ENCODE measurements at places on chromosomes 3 and 15. TPM values are rescaled to one million over a fixed set of nuclear protein-coding genes. Genes with fewer than 3 reads are reported as not detected.

GRCh38 chr15:73056460-73056859 lies 4.2 kb downstream of the NEO1 start:
- H3K27ac ChIP-seq: no peak overlapping the region
- peaks cover 7% of the 10 kb centered on the region for H3K4me1 ChIP-seq
- H3K4me3 ChIP-seq: no peak overlapping the region
- no peaks in the 10 kb centered on the region for H3K27me3 ChIP-seq
- H3K36me3 ChIP-seq: no peaks in the 10 kb centered on the region

DNA sequence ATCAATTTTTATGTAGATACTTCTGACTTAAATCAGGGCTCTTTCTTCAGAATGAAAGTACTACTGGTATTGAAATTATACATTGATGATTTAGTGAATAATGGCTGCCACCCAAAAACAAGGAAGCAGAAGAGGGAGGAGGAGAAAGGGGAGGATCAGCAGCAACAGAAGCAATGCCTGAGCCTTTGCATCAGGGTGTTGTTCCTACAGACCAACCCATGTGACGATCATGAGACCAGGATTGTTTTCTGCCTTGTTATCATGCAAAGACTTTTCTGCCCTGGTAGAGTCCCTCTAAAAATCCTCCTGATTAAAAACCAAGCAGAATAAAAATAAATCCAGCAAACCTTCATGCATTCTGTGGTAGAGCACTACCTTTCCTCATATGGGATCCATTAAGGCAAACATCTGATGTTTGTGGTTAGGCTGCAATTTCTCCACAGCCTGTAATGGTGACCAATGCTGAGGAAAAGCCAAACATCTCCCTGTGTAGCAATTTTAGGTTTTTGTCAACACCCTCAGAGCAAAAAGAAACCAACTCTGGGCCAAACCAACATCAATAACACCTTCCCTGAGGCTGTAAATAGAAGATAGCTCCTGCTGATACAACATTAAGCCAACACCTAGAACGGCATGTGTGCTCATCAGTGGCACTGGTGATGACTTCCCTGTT lies 191.7 kb downstream of the ATP8B4 start:
- no peak for DNase-seq
- H3K36me3 ChIP-seq: no peaks in the 10 kb centered on the region
- H3K27ac ChIP-seq: no peak overlapping the region
- no peak overlapping the region for H3K4me3 ChIP-seq
- no peaks in the 10 kb centered on the region for H3K4me1 ChIP-seq

DNA sequence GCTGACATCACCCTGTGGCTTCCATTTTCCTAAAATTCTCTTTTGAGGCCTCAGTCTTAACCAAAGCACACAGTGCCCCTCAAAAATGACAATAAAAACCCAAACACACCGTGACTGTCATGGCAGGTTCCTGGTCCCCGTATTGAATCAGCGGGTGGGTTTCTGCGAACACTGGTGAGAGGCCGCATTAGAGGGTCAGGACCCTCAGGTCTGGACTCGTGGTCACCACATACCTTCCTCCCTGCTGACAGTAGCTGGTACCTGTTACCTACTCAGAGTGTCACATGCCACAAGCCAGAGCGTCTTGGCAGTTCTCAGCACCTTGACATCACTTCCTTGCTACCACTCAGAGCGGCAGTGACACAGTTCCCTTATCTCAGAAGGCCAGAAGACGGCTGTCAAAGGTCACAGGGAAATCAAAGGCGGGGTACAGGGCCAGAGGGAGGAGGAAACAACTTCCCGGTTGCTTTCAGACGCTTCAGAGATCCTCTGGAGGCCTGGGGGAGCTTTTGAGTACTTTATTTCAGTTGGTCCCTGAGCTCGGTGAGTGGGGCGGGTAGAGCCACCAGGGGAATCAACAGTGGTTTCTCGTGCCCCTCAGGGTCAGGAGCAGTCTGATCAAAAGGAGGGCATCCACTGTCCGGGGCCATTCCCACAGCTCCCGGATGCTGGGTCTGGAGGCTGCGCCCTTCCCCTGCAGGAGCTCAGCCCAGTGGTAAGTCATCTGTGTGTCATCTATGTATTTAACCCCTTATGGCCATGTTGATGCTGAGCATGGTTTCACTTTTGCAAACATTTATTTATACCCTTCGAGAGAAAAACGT lies at the start of the genes CCR5AS and CCRL2:
TSS of gene CCR5AS (minus strand) at position 279 of the 824 bp plus-strand sequence.
TSS of gene CCRL2 (plus strand) at position 472 of the 824 bp plus-strand sequence. CDS start 821 bp downstream, outside the sequence.
- no peaks in the 10 kb centered on the region for H3K27me3 ChIP-seq
- DNase-seq: peak; percentile 71
- H3K4me1 ChIP-seq: peaks cover 12% of the 10 kb centered on the region

DNA sequence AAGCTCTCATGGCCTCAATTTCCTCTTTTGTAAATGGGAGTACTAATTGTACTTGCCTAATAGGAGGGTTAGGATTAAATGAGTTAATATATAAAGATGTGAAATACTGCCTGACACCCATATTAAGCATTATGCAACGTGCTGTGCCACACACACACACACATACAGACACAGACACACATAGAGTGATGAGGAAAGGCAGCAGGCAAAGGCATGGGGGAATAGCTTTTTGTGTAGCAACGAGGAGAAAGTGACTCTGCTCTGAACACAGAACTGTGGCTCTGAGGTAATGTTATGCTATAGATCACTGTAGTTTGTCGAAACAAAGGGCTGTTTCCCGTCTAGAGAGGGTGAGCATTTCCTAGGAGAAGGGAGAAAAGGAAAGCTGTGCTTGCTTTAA lies 233.3 kb upstream of the SLCO3A1 start:
- no peak for DNase-seq
- H3K27me3 ChIP-seq: no peaks in the 10 kb centered on the region
- no peaks in the 10 kb centered on the region for H3K36me3 ChIP-seq
- H3K4me1 ChIP-seq: no peaks in the 10 kb centered on the region

DNA sequence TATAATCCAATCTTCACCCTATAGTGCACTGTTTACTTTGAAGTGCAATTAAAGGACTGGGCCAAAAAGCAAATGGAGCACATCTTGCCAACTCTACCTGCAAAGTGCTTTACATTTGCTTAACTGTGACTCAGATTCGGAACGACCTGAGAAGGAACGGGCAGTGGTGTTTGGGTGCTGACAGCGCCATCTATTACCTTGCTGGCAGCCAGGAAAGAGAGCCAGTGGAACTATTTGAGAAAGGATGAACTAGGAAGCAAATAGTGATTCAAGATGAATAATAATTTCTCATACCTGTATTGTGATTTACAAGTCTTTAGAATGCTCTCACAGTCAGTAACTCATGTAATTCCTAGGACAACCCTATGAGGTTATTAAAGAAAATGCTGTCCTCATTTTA lies 312.9 kb downstream of the PDCD6IP start:
- no peaks in the 10 kb centered on the region for H3K4me1 ChIP-seq
- DNase-seq: no peak
- H3K27ac ChIP-seq: no peak overlapping the region
- H3K36me3 ChIP-seq: no peaks in the 10 kb centered on the region
- no peak overlapping the region for H3K4me3 ChIP-seq
- H3K27me3 ChIP-seq: no peaks in the 10 kb centered on the region

GRCh38 chr3:124985349-124985748 lies 50.8 kb upstream of the MUC13 start:
- no peak overlapping the region for H3K27ac ChIP-seq
- peaks cover 5% of the 10 kb centered on the region for H3K36me3 ChIP-seq
- H3K4me3 ChIP-seq: no peak overlapping the region

- H3K4me1 ChIP-seq: no peaks in the 10 kb centered on the region
- H3K4me3 ChIP-seq: no peak overlapping the region
- H3K27me3 ChIP-seq: no peaks in the 10 kb centered on the region
- DNase-seq: no peak
Measured at GRCh38 chr3:175312791-175313190, 453.7 kb downstream of the NAALADL2 start.

- no peak overlapping the region for H3K4me3 ChIP-seq
- H3K27ac ChIP-seq: no peak overlapping the region
- H3K4me1 ChIP-seq: no peaks in the 10 kb centered on the region
- no peaks in the 10 kb centered on the region for H3K27me3 ChIP-seq
Measured at GRCh38 chr15:27589260-27589659, 509.9 kb downstream of the OCA2 start.

- H3K4me3 ChIP-seq: no peak overlapping the region
- no peaks in the 10 kb centered on the region for H3K27me3 ChIP-seq
- no peak overlapping the region for H3K27ac ChIP-seq
- H3K4me1 ChIP-seq: no peaks in the 10 kb centered on the region
Measured at GRCh38 chr3:185711255-185711870, 113.5 kb downstream of the IGF2BP2 start.

GRCh38 chr3:67531181-67532101 lies 123.0 kb downstream of the SUCLG2 start:
- no peak for DNase-seq
- H3K4me1 ChIP-seq: no peaks in the 10 kb centered on the region
- H3K27me3 ChIP-seq: no peaks in the 10 kb centered on the region
- peaks cover 10% of the 10 kb centered on the region for H3K36me3 ChIP-seq

DNA sequence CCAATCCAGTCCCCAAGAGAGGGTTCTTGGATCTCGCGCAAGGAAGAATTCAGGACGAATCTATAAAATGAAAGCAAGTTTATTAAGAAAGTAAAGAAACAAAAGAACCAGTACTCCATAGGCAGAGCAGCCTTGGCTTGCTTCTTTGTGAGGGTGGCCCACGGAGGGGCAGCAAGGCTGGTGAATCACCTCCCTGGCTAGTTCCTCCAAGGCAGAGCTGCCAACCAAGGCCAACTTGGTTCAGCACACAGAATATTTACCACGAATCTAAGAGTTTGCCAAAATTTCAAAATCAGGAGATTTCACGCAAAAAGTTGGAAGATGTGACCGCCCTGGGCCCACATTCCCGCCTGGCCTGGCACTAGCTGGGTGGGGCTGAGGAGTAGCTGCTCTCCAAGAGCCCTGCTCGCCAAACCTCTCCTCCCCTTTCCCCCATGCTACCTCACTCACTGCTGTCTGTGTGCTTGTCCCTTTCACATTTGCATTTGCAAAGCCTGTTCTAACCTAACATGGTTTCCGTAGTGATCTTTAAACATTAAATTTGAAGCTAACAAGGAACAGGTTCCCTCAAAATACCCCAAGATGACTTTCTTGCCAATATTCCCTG lies 26.2 kb upstream of the DCUN1D1 start:
- H3K36me3 ChIP-seq: no peaks in the 10 kb centered on the region
- H3K27me3 ChIP-seq: no peaks in the 10 kb centered on the region
- no peak overlapping the region for H3K4me3 ChIP-seq
- DNase-seq: no peak

DNA sequence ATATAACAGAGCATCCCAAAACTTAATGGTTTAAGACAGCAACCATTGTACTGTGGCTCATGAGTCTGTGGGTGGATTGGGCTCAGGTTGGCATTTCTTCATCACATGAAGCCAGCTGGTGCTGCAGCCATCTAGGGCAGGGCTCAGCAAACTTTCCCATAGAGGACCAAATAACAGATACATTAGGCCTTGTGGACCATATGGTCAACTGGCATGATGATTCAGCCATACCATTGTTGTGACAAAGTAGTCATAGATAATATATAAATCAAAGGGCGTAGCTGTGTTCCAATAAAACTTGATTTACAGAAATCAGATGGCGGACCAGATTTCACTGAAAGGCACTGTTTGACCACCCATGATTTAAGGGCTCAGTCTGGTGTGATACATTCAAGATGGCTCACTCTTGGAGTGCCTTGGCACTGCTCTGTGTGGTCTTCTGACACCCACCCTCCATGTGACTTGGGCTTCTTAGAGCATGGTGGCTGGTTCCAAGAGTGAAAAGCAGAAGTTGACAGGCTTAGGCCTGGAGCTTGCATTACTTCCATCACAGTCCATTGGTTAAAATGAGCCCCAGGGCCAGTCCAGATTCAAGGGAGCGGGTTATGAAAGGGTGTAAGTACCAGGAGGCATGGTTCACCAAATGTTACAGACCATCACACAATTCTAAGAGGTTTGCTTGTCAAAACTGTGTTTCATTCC lies 40.8 kb upstream of the BHLHE40 start:
- H3K27ac ChIP-seq: no peak overlapping the region
- no peak overlapping the region for H3K4me3 ChIP-seq
- no peaks in the 10 kb centered on the region for H3K27me3 ChIP-seq
- no peaks in the 10 kb centered on the region for H3K4me1 ChIP-seq
- no peak for DNase-seq

GRCh38 chr15:33292717-33293307 lies 18.0 kb upstream of the RYR3 start:
- DNase-seq: peak; percentile 5
- H3K36me3 ChIP-seq: no peaks in the 10 kb centered on the region
- no peak overlapping the region for H3K4me3 ChIP-seq
- H3K27ac ChIP-seq: no peak overlapping the region
- H3K27me3 ChIP-seq: no peaks in the 10 kb centered on the region
- H3K4me1 ChIP-seq: no peaks in the 10 kb centered on the region

- no peaks in the 10 kb centered on the region for H3K27me3 ChIP-seq
- no peaks in the 10 kb centered on the region for H3K4me1 ChIP-seq
- DNase-seq: no peak
- H3K4me3 ChIP-seq: no peak overlapping the region
- H3K27ac ChIP-seq: no peak overlapping the region
Measured at GRCh38 chr3:33364531-33365128, 75.6 kb downstream of the UBP1 start.

- no peaks in the 10 kb centered on the region for H3K36me3 ChIP-seq
- H3K27ac ChIP-seq: peak within 1 kb of the TSS; percentile 81
- peaks cover 10% of the 10 kb centered on the region for H3K4me1 ChIP-seq
- DNase-seq: peak; percentile 45
Measured at GRCh38 chr3:197555281-197556261, at the start of gene BDH1. TSS of gene BDH1 (minus strand) at chr3:197555968. CDS start at chr3:197546443, 9,525 bp downstream.

DNA sequence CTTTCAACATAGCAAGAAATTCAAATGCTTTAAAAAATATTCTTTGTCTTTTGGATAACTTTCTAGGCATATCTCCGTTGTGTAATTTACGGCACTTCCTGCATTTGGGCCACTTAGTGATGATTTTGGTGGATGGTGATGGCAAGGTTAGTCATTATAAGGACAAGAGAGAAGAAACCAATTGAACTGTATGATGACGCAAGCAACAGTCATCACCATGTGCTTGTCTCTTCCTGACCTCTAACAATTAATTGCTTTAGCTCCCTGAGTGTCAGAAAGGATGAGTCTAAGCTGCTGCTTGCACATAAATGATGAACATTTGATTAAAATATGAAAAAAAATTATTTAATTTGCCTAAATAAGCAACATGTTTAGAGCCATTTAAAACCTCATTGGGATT lies 11.3 kb upstream of the P2RY12 start:
- no peak overlapping the region for H3K27ac ChIP-seq
- H3K4me1 ChIP-seq: no peaks in the 10 kb centered on the region
- no peak for DNase-seq
- H3K4me3 ChIP-seq: no peak overlapping the region
- no peaks in the 10 kb centered on the region for H3K27me3 ChIP-seq

GRCh38 chr3:129795186-129796010 lies 98.1 kb downstream of the TMCC1 start:
- H3K27ac ChIP-seq: no peak overlapping the region
- no peaks in the 10 kb centered on the region for H3K36me3 ChIP-seq
- no peak for DNase-seq
- H3K4me3 ChIP-seq: no peak overlapping the region
- H3K4me1 ChIP-seq: peaks cover 13% of the 10 kb centered on the region

Gene KCNMB2
- total RNA-seq: not detected

Gene THSD4
- not detected for total RNA-seq

Gene LMAN1L
- not detected for total RNA-seq

Gene TM4SF1
- 0.27 TPM for total RNA-seq

Gene NEO1
- 9.1 TPM for total RNA-seq

Gene EIF2A
- 131 TPM for total RNA-seq

Gene LYZL4
- total RNA-seq: not detected

Gene NECTIN3
- 12.8 TPM for total RNA-seq

Gene TMEM89
- total RNA-seq: not detected

Gene BFSP2
- total RNA-seq: not detected
